Naive B cell (primary cell): ENCODE measurements at places on chromosomes 12 and 14.

DNA sequence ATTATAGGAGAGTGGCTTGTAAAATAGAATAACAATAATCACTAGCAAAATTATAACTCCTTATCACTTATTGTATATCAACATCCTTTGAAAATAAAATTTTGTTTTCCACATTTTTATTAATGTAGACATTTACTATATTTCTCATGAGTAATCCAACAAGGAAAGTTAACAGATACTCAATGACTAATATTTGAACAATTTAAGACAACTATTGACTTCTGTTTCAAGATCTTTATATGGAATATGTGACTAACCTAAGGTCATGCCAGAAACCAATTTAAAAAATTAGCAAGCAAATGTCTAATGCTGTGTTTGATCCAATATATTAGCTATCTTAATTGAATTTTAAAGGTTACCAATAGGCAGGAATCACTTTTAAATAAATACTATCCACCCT lies 638.5 kb upstream of the FLRT2 start:
- DNase-seq, result no peak

DNA sequence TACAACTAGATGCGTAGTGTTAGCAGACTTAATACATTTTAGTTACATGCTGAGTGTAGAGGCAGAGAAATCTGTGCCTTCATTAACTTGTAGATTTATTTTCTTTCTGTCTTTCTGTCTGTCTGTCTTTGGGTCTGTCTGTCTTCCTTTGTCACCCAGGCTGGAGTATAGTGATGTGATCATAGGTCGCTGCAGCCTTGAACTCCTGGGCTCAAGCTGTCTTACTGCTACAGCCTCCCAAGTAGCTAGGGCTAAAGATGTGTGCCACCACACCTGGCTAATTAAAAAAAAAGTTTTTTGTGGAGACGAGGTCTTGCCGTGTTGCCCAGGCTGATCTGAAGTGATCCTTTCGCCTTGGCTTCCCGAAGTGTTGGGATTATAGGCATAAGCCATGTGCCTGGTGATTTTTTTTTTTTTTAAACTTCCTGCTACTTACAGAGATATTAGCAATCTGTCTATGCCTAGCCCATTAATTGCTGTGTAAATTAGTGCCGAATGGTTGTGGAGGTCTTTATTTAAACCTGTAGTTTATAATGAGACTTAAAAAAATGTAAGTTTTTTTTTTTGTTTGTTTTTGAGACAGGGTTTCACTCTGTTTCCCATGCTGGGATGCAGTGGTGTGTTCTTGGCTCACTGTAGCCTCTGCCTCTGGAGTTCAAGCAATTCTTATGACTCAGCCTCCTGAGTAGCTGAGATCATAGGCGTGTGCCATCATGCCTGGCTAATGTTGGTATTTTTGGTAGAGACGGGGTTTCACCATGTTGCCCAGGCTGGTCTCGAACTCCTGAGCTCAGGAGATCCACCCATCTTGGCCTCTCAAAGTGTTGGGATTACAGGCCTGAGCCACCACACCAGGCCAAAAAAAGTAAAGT lies 22.8 kb downstream of the ERC1 start:
- no peak for DNase-seq

DNA sequence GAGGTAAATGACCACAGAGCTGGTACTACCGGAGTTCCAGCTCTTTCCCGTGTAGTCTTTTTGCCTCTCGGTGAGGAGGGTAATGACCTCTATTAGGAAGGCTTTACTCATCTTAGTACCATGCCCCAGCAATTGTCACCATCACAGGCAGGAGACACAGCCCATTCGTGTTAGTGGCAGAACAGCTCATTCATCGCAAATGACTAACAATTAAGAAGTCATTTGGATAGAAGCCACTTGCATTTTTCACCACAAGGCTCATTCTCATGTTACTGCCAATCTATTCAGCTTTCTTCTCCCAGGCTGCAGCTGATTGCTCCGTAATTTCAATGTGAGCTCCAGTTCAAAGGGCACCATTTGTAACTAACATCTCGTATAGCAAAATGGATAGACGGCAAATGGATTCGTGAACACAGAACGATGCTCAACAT lies 718.8 kb upstream of the TMEM132C start:
- DNase-seq, result no peak

DNA sequence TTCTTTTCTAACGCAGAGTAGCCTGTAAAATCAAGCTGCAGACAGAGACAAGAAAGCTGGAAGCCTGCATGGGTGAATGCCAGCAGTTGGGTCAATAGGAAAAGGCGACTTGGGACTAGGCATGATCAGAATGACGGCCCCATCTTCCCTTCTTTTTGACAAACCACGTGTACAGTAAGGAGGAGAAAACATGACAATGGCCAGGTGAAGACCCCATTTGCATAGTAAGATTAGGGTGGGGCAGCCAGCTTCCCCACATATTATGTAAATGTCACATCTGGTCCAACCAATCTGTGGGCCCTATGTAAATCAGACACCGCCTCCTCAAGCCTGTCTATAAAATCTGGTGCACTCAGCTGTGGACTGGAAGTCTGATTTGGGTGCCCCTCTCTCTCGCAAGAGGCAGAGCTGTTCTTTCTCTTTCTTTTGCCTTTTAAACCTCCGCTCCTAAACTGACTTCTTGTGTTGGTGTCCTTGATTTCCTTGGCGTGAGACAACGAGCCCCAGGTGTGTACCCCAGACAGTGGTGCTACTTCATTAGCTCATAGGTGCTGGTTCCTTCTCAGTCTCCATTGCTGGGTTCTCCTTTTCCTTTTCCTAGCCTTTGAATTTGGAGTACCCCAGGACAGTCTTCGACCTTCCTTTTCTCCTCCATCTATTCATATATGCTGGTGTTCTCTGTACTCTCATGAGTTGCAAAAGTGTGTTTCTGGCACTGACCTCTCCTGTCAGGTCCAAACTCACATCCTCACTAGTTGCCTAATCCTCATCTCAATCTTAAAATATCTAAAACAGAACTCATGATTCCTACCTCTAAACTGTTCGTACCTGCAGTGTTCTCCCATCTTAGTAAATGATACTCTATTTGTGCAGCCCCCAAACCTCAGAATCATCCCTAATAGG lies 9.4 kb upstream of the DHRS7 start:
- no peak for DNase-seq
